ENCODE measurements at places on chromosomes 2 and 18. TPM values are rescaled to one million over a fixed set of nuclear protein-coding genes. Genes with fewer than 3 reads are reported as not detected.

The EML6 gene
- 13.9 TPM for polyA plus RNA-seq

The SERPINB13 gene
- not detected for polyA plus RNA-seq

The MGAT4A gene
- 24.7 TPM for polyA plus RNA-seq

The TUBA3E gene
- polyA plus RNA-seq, result not detected

The TBR1 gene
- not detected for polyA plus RNA-seq

The CFAP221 gene
- 36.1 TPM for polyA plus RNA-seq

The RAD51AP2 gene
- polyA plus RNA-seq, result 0.17 TPM

The GCG gene
- polyA plus RNA-seq, result not detected

The MYO1B gene
- polyA plus RNA-seq, result 92.5 TPM

The AQP4 gene
- polyA plus RNA-seq, result 0.56 TPM

The PRKAG3 gene
- 0.04 TPM for polyA plus RNA-seq

The ERFE gene
- polyA plus RNA-seq, result 8.9 TPM

The KLF7 gene
- 24.5 TPM for polyA plus RNA-seq

The CPO gene
- 1.7 TPM for polyA plus RNA-seq

The HRH4 gene
- polyA plus RNA-seq, result 0.10 TPM

The ANKAR gene
- polyA plus RNA-seq, result 8.4 TPM

DNA sequence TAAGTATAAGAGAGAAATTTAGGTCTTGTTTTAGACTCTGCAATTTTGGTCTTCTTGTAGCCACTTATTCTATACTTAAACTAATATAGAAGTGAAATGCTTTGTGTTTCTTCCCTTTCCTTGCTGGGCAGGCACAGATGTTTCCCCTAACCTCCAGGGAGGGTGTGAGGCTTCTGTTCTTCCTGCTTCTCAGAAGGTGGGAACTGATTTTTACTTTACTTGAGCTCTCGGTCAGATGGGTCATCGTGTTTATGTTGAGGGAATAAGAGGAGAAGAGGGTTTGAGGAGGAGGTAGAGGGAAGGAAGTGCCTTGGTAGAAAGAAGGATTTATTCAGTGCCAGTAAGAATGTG is 92.5 kb upstream of the CXCR4 start:
- DNase-seq, result no peak

- no peak for DNase-seq
Observed at GRCh38 chr2:134218930-134219658, 34.8 kb upstream of the MGAT5 start.

DNA sequence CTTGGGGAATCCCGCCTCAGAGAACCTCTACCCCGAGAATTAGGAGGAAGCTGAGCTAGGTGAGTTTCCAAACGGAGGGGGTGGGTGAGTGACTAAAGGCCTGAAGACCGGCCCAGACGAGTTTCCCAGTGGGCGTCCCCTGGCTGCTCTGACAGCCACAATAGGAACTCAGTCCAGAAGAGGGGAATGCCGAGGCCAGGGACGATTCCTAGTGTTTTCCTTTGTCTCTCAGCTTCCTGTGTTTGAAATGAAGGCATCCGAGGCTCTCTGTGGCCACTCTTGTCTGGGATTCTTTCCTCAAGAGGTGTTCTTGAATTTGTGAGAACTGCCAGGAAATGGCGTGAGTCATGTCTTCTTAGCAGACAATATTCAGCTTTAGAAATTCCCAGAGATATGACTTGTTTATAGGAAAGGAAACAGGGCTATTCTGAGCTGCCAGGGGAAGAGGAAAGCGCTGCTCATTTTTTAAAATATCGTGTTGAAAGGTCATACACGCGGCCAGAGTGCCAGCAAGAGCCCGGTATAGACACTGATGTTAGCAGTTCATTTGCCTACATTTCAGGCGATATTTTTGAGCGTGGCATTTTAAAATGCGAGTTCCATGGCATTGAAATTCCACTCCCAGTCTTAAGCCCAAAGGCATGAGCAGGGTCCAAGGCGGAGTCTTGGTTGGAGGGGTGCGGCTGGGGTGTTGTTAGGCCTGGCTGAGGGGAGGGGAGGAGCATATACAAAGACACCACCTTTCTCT is 169.1 kb upstream of the KLF7 start:
- no peak for DNase-seq

DNA sequence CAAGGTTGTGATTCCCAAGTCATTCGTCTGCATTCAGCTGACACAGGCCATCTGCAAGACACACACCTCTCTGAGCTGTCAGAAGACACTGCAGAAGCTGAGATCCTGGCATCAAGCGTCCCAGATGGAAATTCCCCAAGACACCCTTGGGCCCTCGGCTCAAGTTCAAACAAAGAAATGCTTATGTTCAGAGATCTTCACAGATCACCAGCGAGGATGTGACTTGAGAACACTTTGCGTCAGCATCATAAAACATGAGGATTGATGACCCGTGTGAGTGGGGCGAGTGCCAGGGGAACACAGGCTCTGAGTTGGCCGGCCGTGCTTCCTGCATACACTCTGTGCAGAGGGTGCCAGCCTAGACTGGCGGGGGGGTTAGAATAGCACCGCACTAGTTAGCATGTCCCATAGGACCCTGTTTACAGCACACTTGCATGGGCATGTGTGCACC is 36.8 kb downstream of the KCNIP3 start:
- peak; percentile 76 for DNase-seq

DNA sequence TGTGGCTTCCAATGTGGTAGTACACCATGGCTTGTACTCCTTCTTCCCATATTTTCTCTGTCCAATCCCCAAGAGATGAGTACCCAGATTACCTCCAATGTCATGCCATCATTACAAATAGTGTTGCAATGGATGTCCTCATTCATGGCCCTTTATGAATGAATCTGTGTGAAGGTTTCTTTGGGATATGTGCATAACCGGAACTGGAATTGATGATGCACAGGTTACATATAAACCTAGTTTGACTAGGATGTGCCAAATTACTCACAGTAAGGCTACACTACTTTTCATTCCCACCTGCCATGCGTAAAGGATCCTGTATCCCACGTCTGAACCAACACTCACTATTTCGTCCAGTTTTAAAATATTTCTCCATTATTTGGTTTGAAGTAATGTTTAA is 173.9 kb upstream of the CXCR4 start:
- DNase-seq, result no peak

GRCh38 chr2:134014196-134014960 is 239.5 kb upstream of the MGAT5 start:
- DNase-seq, result no peak

DNA sequence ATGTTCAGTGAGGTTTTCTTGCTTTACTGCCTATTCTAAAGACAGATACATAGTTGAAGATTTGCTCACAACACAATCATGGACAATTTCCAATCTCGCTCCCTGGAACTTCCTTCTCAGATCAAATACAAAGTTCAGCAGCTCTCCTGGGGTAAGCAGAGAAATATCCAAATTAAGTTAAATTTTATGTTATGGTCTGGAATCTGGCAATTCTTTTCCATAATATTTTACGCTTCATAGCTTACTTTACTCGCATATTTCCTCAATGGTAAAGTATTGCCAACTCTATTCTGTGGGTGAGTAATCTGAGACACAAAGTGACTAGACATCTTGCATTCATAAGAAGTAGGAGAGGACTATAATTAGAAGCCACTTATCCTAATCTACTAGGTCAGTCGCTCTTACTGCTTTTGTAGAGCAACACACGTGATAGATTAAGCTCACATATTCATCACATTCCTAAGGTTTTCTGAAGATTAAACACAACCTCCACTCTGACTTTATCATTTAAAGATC is 529.4 kb downstream of the CCDC85A start:
- DNase-seq, result no peak

GRCh38 chr2:41933046-41933420 is 114.8 kb upstream of the PKDCC start:
- no peak for DNase-seq

DNA sequence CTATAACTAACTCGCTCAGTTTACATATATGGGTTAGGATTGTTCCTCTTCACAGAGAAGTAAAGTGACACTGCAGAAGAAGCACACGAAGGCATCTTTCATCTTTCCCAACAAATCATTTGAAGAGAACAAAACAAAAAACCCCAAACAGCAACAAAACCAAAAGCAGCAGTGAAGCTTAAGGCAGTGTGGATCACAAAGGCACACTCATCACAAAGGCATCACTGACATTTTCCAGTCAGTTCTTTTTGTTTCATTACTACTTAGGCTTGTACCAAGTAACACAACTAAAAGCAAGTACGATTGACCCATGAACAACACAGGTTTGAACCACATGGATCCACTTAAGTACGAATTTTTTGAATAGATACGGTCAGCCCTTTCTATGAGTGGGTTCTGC is 75.7 kb downstream of the RNF152 start:
- DNase-seq, result no peak

DNA sequence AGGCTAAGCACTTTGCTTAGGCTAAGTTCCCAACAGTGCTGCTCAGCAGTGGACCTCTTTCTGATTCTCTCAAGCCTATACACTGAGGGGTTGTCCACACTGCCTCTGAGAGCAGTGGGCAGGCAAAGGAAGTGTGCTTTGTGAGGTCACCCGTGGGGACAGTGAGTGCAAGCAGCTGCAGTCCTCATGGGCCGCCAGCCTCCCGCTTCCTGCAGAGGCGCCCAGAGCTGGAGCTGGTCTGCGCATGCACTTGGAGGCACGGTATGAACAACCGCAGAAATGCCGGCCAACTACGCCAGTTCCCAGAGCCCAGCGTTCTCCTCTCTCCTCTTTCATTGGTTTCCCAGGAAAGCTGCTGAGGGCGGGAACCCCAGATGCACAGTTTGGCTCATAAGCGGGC is 149.5 kb upstream of the DLX2 start:
- DNase-seq, result no peak

GRCh38 chr2:200259577-200259957 is 46.9 kb upstream of the SPATS2L start:
- DNase-seq, result no peak

- DNase-seq, result no peak
Observed at GRCh38 chr18:30623401-30624065, 419.0 kb downstream of the DSC3 start.

GRCh38 chr2:204984518-204984917 is 439.2 kb downstream of the PARD3B start:
- peak; percentile 25 for DNase-seq

DNA sequence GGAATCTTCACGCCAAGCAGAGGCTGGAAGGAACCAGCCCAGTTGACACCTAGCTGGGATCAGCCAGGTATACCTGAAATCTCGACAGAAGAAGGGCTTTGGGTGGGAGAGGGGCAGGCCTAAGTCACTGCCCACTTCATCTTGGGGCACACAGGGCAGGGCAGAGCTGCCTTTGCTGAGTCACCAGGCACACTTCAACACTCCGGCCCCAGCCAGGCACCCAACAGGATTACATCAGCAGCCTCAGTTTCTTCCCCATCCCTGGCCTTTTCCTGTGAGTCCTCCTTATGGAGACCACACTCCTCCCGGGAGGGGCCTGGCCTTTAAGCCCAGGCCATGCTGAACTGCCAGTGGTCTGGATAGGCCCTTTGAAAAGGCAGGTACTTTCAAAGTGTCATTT is 201.7 kb upstream of the HS6ST1 start:
- no peak for DNase-seq

- DNase-seq, result peak; percentile 38
Observed at GRCh38 chr18:45384137-45384961, 230.9 kb upstream of the SLC14A2 start.

- DNase-seq, result no peak
Observed at GRCh38 chr2:219437141-219437540, 2.5 kb downstream of the SPEG start.

- DNase-seq, result peak; percentile 18
Observed at GRCh38 chr18:59957957-59958356, 58.2 kb downstream of the PMAIP1 start.

- DNase-seq, result no peak
Observed at GRCh38 chr18:11000071-11000470, 149.3 kb downstream of the PIEZO2 start.

DNA sequence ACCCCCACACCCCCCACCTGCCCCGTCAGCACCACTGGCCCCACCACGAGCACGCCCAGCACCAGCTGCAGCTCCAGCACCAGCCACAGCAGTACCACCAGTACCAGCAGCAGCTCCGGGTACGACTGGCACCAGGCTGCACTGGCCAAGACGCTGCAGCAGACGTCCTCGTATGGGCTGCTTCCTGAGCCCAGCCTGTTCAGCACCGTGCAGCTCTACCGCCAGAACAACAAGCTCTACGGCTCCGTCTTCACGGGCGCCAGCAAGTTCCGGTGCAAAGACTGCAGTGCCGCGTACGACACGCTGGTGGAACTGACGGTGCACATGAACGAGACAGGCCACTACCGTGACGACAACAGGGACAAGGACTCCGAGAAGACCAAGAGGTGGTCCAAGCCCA is 75.3 kb downstream of the TSHZ1 start:
- no peak for DNase-seq

- DNase-seq, result no peak
Observed at GRCh38 chr2:12463189-12463588, 253.5 kb upstream of the TRIB2 start.

GRCh38 chr2:47521666-47522285 is 118.8 kb downstream of the MSH2 start:
- no peak for DNase-seq

DNA sequence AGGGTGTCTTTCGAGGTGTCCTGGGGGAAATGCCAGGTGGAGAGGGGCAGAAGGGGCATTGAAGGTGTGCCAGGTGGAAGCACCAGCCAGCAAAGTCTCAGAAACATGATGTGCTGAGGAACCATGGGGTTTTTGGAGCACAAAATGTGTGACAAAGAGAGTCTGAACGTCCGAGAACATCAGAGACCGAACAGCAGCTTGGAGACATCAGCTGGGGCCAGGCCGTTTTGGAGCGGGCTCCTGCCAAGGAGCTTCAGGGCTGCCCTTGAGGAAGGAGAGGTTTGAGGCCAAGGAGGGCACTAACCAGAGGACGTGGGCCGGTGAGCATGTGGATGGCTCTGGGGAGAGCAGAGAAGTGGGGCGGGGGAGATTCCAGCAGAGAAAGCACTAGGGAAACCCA is 5.3 kb upstream of the MBP start:
- no peak for DNase-seq

GRCh38 chr2:215428060-215428910 is 7.6 kb downstream of the FN1 start:
- no peak for DNase-seq

DNA sequence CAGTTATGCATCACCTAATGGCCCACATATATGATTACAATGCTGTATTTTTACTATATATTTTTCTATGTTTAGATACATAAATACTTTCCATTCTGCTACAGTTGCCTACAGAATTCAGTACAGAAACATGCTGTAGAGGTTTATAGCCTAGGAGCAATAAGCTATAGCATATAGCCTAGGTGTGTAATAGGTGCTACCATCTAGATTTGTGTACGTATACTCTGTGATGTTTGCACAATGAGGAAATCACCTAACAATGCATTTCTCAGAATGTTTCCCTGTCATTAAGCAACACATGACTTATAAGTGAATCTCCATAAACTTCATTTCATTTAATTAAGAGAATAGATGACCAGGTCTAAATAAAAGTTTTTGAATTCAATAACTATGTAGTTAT is 43.5 kb downstream of the SLC38A11 start:
- no peak for DNase-seq

GRCh38 chr2:71879509-71880184 is 268.0 kb downstream of the CYP26B1 start:
- DNase-seq, result no peak

GRCh38 chr18:3062798-3063680 is 50.1 kb upstream of the LPIN2 start:
- DNase-seq, result no peak

GRCh38 chr18:6210349-6211173 is 204.2 kb downstream of the L3MBTL4 start:
- DNase-seq, result no peak

- no peak for DNase-seq
Observed at GRCh38 chr2:197159661-197160211, 150.8 kb downstream of the ANKRD44 start.

GRCh38 chr2:66346231-66346664 is 88.7 kb upstream of the MEIS1 start:
- no peak for DNase-seq

- no peak for DNase-seq
Observed at GRCh38 chr2:210540900-210541289, 15.5 kb upstream of the CPS1 start.

- DNase-seq, result no peak
Observed at GRCh38 chr2:132593171-132593570, 76.8 kb downstream of the LYPD1 start.

All from renal cortex interstitium (tissue), 15 donors.